ENCODE measurements at places on chromosomes 7 and 10.

DNA sequence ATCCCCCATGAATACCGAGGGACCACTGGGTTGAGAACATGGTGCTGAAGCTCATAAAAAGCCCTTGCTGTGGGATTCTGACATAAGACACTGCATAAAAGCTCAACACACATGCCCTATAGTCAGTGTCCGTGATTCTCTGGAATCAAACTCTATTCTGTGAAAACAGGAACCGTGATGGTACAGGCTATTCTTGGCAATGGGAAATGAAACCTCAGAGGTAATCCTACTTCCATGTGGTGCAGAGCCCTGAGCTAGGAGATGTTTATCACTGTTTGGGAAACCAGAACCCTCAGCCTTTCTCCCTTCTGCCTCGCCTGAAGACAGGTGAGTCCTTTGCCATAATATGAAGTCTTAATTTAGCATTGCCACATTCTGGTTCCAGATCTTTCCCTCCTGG lies 80.8 kb upstream of the PRSS1 start:
- DNase-seq: no peak

GRCh38 chr10:11720260-11720741 lies 21.9 kb upstream of the ECHDC3 start:
- DNase-seq: no peak

DNA sequence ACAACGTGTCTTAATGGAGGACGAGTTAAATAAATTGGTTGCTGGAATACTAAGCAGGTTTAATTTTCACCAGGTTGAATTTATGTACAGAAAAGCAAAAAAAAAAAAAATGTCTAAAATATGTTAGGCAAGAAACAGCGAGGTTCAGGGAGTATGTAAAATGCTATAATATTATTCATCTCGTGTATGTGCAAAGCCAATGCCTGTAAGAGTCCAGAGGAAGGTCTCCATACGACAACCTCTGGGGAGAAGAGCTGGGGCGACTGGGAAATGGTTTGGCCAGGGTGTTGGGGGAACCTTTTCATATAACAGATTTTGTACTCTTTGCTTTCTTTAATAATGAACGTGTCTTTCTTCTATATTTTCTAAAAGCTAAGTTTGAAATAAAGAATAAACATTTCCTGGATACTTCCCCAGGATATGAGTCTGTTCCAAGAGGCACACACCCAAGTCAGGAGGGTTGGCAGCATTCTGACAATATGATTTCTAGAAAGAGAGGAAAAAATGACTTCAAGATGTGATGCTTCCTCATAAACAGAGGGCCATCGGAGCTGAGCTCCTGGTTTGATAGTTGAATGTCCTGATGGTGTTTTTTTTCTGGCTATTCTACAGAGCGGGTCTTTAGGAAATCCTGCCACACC lies 208.6 kb upstream of the MGMT start:
- no peak for DNase-seq

DNA sequence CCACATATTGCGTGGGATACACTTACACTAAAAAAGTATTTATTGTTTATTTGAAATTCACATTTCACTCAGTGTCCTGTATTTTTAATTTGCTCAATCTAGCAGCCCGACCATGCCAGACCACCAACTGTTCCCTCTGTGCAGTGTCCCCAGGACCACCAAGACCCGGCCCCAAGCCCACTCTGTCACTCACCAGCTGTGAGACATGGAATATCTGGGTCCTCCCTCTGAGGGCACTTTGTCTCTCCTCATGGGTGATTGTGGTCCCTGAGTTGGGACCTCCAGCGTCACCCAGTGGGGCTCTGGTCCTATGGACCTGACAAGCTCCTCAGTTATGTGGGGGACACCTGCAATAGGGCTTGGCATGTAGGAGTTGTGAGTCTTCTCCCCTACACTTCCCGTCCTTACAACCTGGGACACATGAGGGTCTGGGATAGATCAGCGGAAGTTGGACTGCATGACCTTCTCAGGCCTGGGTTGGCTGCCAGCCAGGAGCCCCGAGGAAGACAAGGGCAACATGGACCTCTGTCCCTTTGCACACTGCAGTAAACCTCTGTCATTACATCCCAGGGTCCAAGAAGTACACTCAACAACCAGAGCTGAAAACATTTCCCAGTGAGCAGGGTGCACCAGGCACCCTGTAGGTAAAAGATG lies 12.1 kb downstream of the C10orf71 start:
- DNase-seq: no peak

- DNase-seq: no peak
These were observed 54.4 kb downstream of the ESYT2 start for GRCh38 chr7:158774952-158775351.

- DNase-seq: no peak
These were observed 13.8 kb upstream of the HOXA2 start for GRCh38 chr7:27116031-27116961.

GRCh38 chr10:7389844-7390243 lies 21.0 kb downstream of the SFMBT2 start:
- DNase-seq: no peak

DNA sequence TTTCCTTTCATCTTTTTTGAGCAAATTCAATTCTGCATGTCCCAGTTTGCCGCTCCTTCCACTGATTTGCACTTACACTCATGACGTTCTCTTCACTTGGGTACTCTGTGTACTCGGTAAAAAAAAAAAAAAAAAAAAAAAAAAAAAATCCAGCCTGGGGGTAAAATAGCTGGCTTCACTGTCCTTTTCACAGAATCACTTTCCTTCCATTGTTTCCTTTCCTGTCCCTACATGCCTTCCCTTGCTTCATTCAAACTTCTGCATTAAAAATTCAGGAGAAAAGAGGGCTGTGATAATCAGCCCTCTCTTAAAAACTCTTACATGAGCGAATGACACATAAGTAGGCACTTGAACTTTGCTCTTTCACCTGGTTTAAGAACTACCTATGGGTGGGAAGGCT lies 8.7 kb downstream of the ANKRD1 start:
- no peak for DNase-seq

GRCh38 chr10:29386342-29386999 lies 97.6 kb downstream of the LYZL1 start:
- no peak for DNase-seq

DNA sequence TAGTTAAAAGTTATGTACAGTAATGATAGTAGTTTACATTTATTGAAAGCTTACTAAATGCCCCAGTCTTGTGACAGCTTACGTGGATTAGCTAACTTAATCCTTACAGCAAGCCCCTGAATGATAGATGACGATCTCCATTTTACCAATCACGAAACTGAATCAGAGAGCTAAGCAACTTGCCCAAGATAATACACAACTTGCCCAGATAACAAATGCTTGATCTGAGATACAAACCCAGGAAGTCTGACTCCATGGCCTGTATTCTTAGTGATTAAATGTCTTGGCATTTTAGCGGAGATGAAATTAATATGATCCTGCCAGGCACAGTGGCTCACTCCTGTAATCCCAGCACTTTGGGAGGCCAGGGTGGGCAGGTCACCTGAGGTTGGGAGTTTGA lies 46.9 kb upstream of the FMC1 start:
- no peak for DNase-seq

GRCh38 chr10:80154978-80155695 lies 22.6 kb downstream of the PLAC9 start:
- no peak for DNase-seq

DNA sequence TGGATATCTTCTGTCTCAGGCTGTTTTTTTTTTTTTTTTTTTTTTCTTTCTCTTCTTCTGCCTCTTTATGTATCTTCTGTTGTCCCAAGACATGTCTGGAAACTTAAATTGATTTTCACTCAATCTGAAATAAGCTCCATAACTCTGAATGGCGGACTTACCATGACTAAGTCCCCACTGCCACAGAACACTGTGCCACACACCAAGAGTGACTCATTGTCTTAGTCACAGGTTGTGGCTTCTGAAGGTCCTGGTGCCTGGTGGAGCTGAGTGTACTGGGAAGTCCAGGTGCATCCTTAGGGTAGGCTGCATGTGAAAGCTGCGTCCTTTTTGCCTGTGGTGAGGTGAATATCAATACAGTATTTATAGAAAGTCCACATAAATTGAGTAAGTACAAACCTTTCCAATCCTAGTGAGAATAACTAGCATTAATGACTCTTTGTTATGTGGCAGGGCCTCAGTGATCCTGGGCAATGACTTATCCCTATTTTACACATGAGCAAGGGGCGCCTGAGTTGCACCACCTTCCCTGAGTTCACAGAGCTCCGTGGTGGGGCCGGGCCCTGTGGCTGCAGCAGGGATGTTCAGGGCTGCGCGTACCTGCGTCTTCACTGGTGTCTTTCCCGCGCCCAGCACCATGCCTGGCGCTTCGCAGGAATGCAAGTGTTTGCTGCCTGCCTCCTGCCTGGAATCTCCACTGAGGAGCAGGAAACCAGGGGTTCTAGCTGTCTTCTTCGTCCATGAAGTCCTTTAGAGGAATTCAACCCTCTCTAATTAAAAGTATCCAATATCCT lies 4.3 kb downstream of the PFKP start:
- DNase-seq: no peak

DNA sequence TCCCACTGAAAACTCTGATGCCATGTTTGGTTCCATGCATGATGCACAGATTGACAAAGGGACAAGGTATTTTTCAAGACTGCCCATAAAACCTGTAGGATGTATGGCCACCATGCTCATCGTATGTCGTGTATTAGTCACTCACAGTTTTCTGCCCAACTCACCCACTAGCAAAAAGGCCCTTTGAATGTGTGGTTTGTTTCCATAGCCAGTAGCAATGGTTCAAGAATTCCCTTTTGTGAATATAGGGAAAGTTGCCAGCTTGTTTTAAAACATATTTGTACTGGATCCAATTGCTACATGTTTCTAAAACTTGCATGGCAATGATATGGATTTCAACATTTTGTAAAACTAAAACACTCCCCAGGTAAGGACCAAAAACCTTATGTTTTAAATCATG lies 280.9 kb upstream of the YAE1 start:
- no peak for DNase-seq

DNA sequence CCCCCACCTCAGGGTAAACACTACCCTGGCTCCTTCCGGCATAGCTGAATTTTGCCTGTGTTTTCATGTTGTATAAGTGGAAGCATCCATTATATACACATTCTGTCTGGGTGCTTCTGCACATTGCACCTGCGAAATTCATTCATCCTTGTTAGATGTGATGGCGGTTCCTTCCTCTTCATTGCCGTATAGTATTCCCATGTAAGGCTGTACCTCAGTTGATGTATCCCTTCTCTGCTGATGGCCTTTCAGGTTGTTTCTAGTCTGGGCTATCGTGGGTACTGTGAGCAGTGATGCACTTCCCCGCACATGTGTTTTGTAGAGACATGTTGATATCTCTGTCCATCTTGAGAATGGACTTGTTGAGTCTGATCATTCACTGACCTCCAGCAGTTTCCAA lies 28.9 kb downstream of the ELFN1 start:
- DNase-seq: no peak

DNA sequence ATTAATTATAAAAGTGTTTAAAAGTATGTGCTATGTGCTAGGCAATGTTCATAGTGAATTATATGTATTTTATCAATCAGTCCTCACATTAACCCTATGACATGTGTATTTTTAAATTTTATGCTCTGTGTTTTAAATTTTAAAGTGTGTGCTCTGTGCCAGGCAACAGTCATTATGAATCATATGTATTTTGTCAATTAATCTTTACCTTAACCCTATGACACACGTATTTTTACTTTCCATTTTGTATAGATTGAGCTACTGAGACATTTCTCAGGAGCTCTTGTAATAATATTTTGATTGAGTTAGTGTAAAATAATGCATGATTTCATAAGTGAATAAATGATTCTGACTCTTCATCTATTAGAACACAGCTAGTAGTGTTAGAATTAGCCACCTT lies 117.8 kb downstream of the THSD7A start:
- DNase-seq: no peak

DNA sequence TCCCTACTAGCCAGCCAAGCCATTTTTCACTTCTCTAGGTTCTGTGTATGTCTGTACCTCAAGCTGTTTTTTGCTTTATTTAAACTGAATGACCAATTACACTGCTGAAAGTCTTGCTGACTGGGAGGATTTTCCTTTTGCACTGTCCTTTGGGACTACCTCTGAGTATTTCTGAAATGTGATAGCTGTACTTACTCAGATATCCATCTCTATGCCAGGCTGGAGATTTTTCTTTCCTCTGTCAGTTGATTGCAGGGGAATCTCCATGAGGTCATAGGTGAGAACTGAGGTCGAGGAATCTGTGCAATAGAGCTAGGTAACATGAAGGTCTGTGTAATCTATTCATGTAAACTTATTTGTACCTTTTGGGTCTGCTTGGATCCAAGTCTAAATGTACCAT lies 38.9 kb upstream of the ANKRD1 start:
- no peak for DNase-seq

GRCh38 chr7:44893710-44894234 lies 8.4 kb upstream of the PURB start:
- no peak for DNase-seq

GRCh38 chr7:102891693-102892261 lies 21.0 kb upstream of the LRRC17 start:
- no peak for DNase-seq
